ENCODE measurements at places on chromosomes 7 and 10. TPM values are rescaled to one million over a fixed set of nuclear protein-coding genes. Genes with fewer than 3 reads are reported as not detected.

The SORCS3 gene
- total RNA-seq = not detected

DNA sequence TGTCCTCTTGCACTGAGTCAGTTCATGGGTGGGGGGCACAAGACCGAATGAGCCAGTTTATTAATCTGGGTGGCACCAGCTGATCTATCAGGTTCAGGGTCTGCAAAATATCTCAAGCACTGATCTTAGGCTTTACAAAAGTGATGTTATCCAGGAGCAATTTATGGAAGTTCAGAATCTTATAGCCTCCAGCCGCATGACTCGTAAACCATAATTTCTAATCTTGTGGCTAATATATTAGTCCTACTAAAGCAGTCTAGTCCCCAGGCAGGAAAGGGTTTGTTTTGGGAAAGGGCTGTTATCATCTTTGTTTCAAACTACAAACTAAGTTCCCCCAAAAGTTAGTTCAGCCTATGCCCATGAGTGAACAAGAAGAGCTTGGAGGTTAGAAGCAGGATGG lies 33.9 kb downstream of the AKR1C8 start:
- no peaks in the 10 kb centered on the region for H3K4me1 ChIP-seq
- DNase-seq = no peak
- no peaks in the 10 kb centered on the region for H3K27me3 ChIP-seq
- no peaks in the 10 kb centered on the region for H3K36me3 ChIP-seq
- H3K4me3 ChIP-seq = no peak overlapping the region
- H3K27ac ChIP-seq = no peak overlapping the region

DNA sequence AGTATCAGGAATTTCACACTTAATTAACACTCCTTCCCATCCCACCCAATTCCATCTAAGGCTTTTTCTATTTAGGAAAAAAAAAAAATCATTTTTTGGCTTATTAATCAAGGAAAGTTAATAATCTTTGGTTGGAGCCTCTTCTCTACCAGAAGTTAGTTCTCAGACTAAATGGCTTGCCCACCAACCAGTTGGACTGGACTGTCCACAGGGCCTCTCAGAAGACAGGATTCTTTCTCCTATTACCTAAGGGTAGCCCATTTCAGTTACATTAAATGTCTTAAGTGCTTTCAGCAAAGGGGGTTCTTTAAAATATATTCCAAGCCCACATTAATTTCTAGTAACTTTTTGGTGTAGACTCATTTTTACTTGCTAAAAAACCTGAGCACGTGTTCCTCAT lies 35.2 kb downstream of the GLUD1 start:
- H3K27ac ChIP-seq = no peak overlapping the region
- H3K4me1 ChIP-seq = no peaks in the 10 kb centered on the region
- H3K27me3 ChIP-seq = no peaks in the 10 kb centered on the region
- DNase-seq = no peak
- no peak overlapping the region for H3K4me3 ChIP-seq
- peaks cover 68% of the 10 kb centered on the region for H3K36me3 ChIP-seq

- no peak for DNase-seq
- H3K36me3 ChIP-seq = peaks cover 4% of the 10 kb centered on the region
- no peaks in the 10 kb centered on the region for H3K4me1 ChIP-seq
- H3K27me3 ChIP-seq = no peaks in the 10 kb centered on the region
These were observed 98.7 kb downstream of the CDK6 start for GRCh38 chr7:92737706-92738105.

DNA sequence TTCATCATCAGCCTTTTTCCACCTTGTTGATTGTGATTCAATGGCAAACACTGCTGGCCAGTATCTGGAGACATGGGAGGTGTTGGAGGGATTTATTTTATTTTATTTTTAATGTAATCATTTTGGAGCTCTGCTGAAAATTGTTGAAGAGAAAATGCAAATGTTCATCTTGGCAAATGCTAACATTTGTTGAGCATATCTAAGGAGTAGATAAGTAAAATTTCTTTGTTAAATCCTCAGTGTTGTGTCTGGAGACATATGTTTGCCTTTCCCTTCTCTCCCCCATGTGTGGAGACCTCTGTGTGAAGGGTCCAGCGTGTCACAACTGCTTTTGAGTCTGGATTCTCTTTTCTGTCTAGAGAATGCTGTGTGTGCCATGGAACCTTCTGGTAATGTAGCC lies 300.3 kb downstream of the FZD1 start:
- H3K27me3 ChIP-seq = no peaks in the 10 kb centered on the region
- no peaks in the 10 kb centered on the region for H3K36me3 ChIP-seq
- no peak for DNase-seq
- H3K4me3 ChIP-seq = no peak overlapping the region
- peaks cover 5% of the 10 kb centered on the region for H3K4me1 ChIP-seq
- no peak overlapping the region for H3K27ac ChIP-seq

GRCh38 chr10:110919971-110920881 lies 822 bp downstream of the SHOC2 start:
- H3K36me3 ChIP-seq = no peaks in the 10 kb centered on the region
- H3K4me1 ChIP-seq = peaks cover 5% of the 10 kb centered on the region
- peak overlapping the region; percentile 68 for H3K27ac ChIP-seq
- DNase-seq = peak; percentile 80
- peak overlapping the region; percentile 96 for H3K4me3 ChIP-seq
- no peaks in the 10 kb centered on the region for H3K27me3 ChIP-seq

DNA sequence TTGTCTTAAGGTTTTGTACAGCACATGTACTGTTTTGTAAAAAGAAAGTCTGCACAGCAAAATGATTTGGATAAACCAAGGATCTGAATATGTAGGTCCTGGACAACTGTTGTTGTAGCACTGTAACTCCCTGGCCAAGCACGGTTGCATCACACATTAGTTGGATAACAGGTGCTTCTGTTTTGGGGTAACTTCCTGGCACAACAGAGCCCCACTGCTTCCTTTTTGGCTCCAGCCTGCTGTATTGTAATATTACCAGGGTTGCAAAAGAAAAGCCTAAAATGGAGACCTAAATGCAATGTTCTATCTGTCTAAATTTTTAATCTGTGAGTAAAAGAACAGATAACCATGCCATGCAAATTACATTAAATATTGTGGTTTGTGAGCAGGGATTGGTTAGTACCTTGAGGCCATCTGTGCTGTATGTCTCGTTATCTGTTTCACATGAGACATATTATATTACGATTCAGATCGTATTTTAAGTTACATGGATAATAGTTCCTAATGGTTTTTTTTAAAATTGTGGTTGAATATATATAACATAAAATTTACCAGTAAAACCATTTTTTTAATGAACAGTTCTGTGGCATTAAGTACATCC lies 27.5 kb upstream of the WAC start:
- no peaks in the 10 kb centered on the region for H3K36me3 ChIP-seq
- no peak for DNase-seq
- H3K4me3 ChIP-seq = no peak overlapping the region
- H3K4me1 ChIP-seq = no peaks in the 10 kb centered on the region
- H3K27me3 ChIP-seq = no peaks in the 10 kb centered on the region
- no peak overlapping the region for H3K27ac ChIP-seq

The PLAC9 gene
- 17.9 TPM for total RNA-seq

DNA sequence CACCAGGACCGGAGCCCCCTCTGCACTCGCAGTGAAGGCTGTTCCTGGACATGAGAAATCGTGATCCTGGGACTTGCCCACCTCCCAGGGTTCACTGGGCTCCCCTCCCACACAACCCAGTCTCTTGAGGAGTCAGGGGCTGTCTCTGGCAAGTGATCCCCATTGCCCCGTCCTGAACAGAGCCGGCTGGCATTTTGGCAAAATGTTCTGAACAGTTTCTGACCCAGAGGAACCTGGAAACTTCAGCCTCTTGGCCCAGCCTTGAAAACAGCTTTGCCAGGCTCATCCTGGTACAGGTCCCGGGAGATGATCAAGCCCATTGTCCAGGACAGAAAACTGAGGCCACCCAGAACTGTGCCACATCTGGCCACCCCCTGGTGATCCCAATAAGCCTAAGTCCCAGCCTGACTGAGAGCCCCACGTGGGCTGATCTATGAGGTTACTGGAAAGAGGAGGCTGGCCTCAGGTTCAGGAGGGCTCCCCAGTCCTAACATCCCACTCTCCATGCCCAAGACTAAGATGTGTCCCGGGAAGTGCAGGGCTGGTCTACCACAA lies 115.7 kb downstream of the OAT start:
- no peak overlapping the region for H3K4me3 ChIP-seq
- no peak overlapping the region for H3K27ac ChIP-seq
- no peaks in the 10 kb centered on the region for H3K27me3 ChIP-seq
- H3K4me1 ChIP-seq = no peaks in the 10 kb centered on the region
- no peaks in the 10 kb centered on the region for H3K36me3 ChIP-seq

The NME8 gene
- total RNA-seq = 3.3 TPM

DNA sequence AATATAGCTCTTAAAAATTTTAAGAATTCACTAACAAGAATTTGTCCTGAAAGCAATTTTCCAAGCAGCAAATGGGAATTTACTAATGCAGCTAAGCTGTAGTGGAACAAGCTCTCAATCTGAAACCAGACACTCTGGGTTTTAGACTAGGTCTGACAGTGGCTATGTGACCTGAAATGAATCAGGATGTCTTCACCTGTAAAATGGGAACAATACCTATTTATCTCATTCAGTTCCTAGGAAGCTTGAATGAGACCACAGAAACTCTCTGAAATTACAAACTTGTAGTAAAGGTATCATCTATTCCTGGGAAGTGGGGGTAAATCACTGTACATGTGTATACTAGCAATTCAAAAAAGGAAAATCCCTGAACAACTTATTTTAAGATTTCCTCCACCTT lies 1.2 kb downstream of the DNAJC2 start:
- DNase-seq = no peak
- no peaks in the 10 kb centered on the region for H3K4me1 ChIP-seq
- peak overlapping the region; percentile 91 for H3K4me3 ChIP-seq
- no peaks in the 10 kb centered on the region for H3K27me3 ChIP-seq
- H3K36me3 ChIP-seq = peaks cover 33% of the 10 kb centered on the region

GRCh38 chr7:141785706-141786552 lies 4.1 kb upstream of the TAS2R5 start:
- DNase-seq = peak; percentile 51
- no peak overlapping the region for H3K27ac ChIP-seq
- H3K4me3 ChIP-seq = no peak overlapping the region
- no peaks in the 10 kb centered on the region for H3K27me3 ChIP-seq
- H3K36me3 ChIP-seq = peaks cover 20% of the 10 kb centered on the region
- H3K4me1 ChIP-seq = no peaks in the 10 kb centered on the region

DNA sequence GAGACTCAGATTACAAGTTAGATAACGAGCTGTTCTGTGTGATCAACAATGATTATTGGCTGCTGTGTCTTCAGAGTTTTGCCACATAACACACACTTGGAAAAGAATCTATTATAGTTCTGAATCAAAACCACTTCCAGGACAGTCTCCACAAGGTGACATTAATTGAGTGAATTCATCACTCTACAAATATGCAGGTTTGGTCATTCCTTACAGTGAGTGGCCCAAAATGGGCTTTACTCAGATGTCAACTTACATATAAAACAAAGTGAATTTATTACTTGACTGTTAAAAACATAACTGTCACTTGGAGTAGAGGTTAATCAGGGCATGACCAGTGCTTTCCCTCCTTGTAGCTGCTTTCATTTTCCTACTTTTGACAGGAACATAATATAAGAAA lies 984.3 kb downstream of the REEP3 start:
- H3K27ac ChIP-seq = no peak overlapping the region
- peaks cover 2% of the 10 kb centered on the region for H3K4me1 ChIP-seq
- no peaks in the 10 kb centered on the region for H3K27me3 ChIP-seq
- DNase-seq = no peak
- no peak overlapping the region for H3K4me3 ChIP-seq
